Right forelimb (tissue), 1 donor: ENCODE measurements at places on chromosomes 5 and 9.

DNA sequence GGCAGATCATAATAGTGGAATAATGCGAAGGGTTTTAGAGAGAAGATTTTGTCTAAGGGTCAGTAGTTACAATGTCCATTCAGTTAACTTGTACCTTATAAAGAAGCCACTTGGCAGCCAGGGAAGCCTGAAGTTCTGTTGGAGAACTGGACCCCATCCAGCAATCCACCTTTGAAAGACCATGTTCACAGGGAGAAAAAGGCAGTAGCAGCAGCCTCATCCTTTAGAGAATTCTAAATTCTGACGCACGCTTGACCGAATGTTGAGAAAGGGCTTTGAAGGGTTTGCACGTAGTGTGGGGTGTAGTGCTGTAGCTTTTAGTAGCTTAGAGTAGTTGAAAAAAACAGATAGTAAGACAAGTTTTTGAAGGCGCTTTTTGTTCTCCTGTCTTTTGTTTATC is 42.8 kb downstream of the MCCC2 start:
- DNase-seq = no peak

DNA sequence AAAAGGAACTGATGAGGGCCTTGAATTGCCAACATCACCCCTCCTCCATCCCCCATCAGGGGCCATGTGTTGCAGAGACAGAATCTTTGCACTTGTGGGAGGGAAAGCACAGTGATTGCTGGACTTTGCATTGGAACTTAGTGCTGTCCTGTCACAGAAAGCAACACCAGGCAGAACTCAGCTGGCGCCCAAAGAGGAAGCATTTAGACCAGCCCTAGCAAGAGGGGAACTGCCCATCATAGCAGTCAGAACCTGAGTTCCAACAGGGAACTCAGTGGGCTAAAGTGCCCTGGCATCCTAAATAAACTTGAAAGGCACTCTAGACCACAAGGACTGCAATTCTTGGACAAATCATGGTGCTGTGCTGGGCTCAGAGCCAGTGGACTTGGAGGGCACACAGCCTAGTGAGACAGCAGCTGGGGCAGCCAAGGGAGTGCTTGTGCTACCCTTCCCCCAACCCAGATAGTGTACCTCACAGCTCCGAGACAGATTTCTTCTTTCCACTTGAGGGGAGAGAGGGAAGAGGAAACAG is 128.1 kb downstream of the ACTL7B start:
- no peak for DNase-seq

DNA sequence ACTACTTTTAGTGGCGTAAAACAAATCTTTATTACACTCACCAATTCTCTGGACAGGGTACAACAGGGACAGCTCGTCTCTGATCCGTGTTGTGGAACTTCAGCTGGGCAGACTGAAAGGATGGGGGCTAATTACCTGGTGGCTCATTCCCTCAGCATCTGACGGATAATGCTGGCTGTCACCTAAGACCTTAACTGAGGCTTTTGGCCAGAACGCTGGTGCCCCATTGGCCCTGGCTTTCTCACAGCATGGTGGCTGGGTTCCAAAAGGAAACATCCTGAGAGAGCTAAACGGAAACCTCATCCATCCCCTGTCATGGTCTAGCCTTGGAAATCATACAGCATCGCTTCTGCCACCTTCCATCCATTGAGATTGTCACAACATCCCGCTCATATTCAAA is 62.9 kb downstream of the RAI14 start:
- no peak for DNase-seq

- no peak for DNase-seq
Measured at GRCh38 chr9:112059145-112059965, 115.7 kb downstream of the SUSD1 start.

DNA sequence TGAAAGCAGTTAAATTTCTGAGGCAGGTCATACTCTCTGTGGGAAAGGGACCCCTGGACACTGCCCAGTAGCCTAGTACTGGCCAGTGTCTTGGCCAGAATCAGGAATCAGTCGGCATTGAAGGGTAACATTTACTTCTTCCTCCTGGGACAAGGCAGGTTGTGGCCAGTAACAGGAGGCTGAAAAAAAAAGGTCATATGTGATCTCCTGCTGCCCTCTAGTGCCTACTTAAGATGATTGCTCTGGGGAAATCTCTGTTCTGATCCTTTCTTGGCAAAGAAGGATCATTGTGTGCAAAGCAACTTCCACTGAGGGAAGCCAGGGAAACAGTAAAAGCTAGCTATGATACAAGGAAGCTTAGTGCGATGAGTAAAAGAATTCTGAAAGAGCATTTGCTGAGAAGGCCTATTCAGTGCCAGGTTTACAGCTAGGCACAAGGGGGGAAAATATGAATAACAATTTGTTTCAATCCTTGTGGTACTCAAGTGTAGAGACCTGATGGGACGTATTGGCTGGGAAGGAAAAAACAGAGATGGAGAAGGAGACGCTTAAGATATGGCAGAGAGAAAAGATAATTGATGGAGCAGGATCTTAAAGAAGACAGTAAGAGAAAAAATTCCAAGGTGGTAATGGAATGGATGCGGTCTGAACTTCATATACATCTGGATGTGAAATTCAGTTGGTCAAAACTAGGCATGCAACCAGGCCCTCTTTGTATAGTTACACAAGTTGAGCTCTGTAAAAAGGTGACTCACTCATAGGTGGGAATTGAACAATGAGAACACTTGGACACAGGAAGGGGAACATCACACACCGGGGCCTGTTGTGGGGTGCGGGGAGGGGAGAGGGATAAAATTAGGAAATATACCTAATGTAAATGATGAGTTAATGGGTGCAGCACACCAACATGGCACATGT is 25.8 kb upstream of the TRIM32 start:
- DNase-seq = no peak

DNA sequence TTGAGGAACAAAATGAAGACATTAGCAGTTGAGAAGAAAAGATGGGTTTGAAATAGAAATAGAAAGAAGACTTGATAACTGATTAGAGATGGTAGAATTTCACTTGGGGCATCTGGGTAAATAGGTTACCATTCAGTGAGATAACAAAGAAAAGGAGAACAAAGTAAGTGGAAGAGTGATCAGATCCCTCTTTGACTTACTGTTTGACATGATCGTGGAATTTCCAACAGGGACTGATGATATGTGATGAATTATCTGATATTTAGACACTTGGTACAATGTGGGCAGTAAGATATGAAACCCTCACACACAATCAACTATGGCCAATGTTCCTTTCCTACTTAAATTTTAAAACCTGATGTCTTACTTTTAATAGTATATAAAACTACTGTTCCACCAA is 70.1 kb upstream of the STARD4 start:
- no peak for DNase-seq

DNA sequence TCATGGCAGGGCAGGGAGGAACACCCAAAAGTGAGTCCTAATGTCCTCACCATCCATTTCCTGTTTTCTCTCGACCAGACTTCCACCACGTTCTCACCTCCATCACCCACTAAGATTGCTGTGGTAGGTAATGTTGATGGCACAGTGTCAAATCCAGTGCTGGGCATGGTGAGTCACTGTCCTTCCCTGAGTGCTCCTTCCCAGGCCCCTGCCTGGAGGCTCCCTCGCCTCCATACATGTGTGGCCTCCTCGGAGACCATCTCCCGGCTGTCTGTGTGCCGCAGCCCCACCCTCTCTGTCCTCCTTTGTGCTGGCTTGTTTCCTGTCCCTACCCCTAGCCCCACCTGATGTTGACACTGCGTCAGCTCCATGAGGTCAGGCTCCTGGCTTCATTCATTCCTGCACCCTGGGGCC is 177.5 kb downstream of the SYK start:
- DNase-seq = no peak

- no peak for DNase-seq
Measured at GRCh38 chr5:158390577-158390976, 531.6 kb upstream of the CLINT1 start.

GRCh38 chr5:116359592-116359991 is 215.0 kb downstream of the SEMA6A start:
- no peak for DNase-seq

DNA sequence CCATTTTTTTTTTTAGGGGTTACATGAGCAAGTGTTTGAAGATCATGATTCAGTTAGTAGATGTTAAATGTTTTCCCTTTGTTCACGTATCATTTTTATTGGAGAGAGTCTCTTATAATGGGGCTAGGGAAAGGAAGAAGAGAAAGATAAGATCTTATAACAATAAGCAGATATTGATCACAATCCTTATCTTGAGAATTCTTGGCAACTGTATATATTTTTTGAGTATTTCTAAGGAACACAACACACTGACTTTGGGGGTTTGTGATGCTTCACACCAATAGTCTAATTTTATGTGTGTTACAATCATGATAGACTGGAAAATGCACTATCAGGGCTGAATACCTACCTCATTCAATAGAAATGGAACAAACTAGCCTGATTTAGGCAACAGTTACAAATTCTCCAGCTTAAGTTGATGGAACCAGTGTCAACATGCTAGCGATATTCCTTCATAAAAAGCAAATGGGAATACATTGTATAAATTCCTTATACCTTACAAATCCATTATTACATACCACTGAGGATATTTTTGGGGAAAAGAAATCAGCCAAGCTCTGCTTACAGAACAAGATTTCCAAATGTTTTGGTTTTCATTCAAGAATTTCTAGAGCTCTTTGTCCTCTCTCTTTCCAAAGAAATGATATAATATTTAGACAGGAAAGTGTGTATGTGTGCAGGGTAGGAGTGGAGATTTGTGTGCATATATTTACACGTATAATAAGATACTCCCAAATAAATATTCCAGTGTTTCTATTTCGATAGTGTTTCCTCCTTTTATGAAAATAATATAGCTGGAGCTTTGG is 41.5 kb downstream of the SVEP1 start:
- DNase-seq = no peak

DNA sequence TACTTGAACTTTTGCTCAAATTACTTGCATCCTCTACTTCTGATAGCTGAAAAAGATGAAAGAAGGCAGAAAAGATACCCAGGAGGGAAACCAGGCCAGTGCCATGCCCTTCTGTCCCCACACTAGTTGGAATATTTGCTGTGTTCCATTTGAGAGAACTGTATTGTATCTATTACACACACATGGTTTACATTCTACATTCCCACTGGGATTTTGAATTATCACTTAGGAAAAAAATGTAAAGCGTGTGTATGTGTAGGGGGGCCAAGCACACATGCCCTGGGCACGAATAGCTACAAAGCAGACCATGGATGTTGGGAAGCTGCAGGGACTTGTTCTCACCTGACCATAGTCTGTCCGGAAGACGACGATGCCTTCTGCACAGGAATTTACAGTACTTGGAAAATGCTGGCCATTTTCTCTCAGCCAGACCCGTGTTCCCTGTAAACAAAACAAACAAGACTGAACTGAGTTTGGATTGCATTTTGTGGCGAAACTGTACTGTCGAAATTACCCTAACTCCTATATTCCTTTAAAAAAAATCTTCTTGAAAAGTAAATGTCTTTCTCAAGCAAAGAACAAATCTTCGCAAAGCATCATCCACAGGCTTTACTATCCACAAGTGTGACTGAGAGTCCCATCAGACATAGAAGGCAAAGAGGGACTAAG is 58.7 kb downstream of the MYO10 start:
- DNase-seq = no peak

GRCh38 chr9:89219637-89220036 is 41.0 kb upstream of the SHC3 start:
- no peak for DNase-seq

- no peak for DNase-seq
Measured at GRCh38 chr5:65141493-65141892, 340.2 kb downstream of the ADAMTS6 start.
